NCI-H1417 (cell line): ENCODE measurements at places on chromosomes 6 and 20.

DNA sequence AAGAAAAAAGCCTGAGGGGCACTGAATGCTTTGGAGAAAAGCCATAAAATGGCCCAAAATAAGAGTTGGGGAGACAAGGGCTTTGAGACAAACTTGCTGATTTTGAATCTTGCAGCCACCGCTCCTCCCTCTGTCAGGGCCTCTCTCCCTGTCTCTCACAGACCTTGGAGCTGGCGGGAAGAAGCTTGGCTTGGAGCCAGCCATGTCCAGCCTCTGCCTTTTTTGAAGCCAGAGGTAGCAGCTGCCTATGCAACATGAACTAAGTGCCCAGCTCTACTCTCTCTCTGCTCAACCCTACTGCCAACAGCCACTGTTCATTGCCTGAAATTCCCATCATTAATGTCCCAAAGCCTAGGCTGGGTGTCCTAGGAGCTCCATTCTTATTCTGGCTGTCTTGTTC is 63.7 kb upstream of the CTNNBL1 start:
- peak; percentile 62 for DNase-seq

DNA sequence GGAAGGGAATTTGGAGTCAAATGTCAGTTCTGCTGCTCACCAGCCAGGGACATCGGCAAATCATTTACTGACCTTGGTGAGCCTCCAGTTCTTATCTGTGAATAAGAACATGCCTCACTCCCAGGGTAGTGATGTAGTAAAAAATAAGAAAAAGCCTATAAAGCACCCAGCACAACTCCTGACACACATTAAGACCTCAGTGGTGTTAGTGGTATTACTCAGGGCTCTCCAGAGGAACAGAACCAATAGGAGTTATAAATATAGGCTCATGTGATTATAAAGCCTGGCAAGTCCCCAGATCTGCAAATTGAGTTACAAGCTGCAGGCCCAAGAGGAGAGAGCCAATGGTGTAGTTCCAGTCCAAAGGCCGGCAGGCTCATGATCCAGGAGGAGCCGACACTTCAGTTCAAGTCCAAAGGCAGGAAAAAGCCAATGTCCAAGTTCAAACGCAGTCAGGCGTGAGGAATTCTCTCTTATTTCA is 71.3 kb upstream of the EYA2 start:
- DNase-seq = no peak

DNA sequence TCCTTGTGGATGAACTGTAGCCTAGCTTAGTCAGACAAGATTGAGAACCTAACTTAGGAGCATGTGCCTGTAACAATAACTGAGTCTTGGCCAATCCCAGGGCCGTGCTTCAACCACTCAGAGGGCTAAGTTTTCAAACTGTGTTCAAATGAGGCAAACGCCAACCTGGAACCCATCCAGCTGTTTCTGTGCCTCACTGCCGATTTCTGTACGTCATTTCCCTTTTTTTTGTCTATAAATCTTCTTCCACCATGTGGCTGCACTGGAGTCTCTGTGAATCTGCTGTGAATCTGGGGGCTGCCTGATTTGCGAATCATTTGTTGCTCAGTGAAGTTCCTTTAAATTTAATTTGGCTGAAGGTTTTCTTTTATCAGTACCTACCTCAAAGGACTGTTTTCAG is 115.0 kb upstream of the CHD6 start:
- no peak for DNase-seq

DNA sequence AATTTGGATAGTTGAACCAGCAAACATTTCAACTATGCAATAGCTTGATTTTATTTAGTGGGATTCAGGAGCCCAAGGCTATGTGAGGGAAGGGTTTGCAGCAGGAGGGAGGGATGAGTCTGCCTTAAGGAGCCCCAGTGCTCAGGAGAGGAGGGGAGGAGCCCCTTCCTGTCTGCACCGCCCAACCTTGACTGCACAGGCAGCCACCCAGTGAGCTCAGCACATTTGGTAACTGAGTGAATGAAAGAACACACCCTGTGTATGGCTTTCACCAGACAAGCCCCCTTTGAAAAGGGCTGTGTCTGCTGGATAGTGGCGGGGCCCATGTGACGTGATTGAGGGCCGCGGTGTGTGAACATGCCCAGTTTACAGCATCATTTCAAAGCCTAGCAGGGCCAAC is 17.0 kb downstream of the DACT2 start:
- DNase-seq = no peak

GRCh38 chr6:99606656-99607415 is at the start of gene PRDM13:
Gene PRDM13, plus strand, starts transcription at chr6:99606833. Its CDS starts 202 bp downstream, at chr6:99607035.
- DNase-seq = no peak

DNA sequence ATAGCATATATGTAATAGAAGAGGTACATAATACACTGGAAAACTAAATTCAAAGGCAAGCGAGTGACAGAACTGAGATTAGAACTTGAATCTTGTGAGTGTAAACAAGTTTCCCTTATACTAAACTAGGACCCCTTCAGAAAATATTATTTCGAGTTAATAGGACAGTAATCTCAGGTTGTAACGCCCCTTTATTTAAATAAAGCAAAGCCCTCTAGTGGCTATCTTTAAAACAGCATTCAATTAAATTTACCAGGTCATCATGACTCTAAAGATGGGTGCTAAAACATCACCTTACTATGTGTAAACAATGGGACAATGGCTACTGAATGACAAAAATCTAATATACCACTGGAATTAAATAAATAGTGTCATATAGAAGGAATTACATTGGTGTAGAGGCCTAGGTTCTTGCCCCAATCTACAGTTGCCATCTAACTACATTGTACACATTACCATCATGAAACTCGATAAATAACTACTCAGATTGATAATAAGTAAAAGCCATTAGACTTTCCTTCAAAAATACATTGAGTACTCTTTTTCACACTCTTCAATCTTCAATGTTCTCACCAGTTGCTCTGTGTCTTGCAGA is 255.4 kb upstream of the IRAK1BP1 start:
- peak; percentile 28 for DNase-seq

- no peak for DNase-seq
Observed at GRCh38 chr6:135675026-135675425, 176.5 kb upstream of the PDE7B start.

DNA sequence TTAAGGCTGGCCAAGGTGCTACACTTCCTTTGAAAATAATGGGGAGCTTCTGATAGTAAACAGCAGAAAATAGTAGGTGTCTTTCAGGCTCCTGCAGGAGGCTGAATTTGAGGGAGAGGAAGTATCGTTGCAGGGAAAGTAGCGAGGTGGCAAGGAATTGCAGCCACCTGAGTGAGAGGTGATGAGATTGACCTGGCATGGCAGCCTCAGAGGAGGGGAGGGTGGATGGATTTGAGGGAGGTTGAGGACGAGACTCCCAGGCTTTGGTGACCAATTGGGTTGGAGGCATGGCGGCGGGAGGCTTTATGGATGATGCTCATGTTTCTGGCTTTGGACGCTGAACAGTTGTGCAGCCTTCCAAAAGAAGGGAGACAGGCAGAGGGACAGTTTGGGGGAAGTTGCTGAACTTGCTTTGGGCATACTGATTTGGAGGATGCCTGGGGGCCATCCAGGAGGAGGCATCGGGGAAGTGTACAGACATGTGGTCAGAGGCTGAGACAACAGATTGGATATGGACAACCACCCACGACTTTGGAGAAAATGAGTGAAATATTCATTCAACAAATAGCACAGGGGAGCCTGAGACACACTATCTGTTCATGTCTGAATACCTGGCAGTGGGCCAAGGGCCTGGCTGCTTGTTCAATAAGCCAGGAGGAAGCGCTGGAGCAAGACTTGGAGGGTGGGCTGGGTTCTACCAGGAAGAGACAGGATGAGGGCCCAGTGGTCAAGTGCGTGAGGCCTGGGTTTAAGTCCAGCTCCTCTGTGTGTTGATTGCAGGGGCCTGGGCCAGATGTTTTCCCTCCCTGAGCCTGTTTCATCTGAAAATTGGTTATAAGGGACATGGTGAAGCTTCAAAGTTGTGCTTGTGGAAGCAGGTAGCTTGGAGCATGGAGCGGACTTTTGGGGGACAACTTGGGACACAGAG is 113.2 kb downstream of the CEBPB start:
- peak; percentile 50 for DNase-seq

- DNase-seq = no peak
Observed at GRCh38 chr6:46333481-46333880, 157.8 kb downstream of the RCAN2 start.

DNA sequence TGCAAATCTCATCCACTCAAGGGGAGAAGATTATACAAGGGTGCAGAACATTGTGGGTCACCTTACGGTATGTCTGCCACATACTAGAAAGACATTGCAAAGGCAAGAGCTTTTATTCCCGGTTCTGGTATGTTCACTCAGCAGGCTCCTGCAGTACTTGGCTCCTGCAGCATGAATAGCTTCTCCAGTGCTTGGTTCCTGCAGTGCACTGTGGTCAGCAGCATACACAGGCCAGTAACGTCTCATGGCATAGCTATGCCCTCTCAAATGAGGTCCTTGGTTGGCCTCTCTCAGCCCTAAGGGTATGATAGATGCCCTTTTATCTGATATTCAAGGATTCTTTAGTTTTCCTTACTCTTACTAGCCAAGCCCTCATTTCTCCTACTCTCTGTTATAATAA is 12.6 kb downstream of the TCP11 start:
- DNase-seq = no peak

- DNase-seq = no peak
Observed at GRCh38 chr20:17953935-17954334, 14.7 kb downstream of the SNX5 start.
